ENCODE measurements at places on chromosomes 11 and 22.

GRCh38 chr22:23841736-23842445, 3.1 kb upstream of the DERL3 start:
- DNase-seq: no peak

DNA sequence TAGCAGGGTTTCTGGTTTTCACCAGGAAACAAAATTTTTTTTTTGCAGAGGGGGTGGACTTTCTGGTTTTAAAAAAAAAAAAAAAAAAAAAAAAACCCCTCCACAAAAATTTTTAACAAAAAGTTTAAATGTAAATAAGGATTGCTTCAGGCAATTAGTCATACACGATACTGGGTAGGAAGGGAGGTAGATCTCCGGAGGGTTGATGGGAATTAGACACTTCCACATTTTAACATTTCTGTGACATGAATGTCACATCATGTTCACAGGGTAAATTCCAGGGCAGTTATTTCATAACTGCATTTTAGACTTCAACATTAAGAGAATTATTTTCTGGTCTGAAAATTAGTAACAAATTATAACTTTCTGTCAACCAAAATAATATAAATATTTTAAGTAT, 15.9 kb downstream of the NUP98 start:
- no peak for DNase-seq

- no peak for DNase-seq
These were observed 120.5 kb downstream of the ZNF280B start for GRCh38 chr22:22388090-22388489.

GRCh38 chr22:37663521-37664140, 5.1 kb downstream of the PDXP start:
- DNase-seq: no peak

DNA sequence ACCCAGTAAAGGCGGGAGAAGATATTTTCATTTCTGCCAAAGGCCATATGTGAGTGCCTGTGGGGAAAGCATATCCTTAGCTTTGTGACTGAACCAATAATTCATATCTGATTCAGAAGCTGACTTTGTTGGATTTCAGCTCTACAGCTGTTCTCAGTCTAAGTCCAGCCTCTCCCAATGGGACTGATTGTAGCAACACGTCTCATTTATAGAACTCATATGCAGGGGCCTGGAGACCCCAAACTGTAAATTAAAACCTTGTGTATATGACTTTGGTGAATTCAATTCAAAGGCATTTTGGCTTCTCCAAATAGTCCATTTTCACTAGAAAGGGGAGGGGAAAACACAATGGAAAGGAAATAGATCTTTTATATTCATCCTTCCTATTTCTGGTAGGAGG, 250.4 kb upstream of the SORL1-AS1 start:
- DNase-seq: no peak

GRCh38 chr22:19213001-19213400, 34.5 kb upstream of the SLC25A1 start:
- DNase-seq: no peak

DNA sequence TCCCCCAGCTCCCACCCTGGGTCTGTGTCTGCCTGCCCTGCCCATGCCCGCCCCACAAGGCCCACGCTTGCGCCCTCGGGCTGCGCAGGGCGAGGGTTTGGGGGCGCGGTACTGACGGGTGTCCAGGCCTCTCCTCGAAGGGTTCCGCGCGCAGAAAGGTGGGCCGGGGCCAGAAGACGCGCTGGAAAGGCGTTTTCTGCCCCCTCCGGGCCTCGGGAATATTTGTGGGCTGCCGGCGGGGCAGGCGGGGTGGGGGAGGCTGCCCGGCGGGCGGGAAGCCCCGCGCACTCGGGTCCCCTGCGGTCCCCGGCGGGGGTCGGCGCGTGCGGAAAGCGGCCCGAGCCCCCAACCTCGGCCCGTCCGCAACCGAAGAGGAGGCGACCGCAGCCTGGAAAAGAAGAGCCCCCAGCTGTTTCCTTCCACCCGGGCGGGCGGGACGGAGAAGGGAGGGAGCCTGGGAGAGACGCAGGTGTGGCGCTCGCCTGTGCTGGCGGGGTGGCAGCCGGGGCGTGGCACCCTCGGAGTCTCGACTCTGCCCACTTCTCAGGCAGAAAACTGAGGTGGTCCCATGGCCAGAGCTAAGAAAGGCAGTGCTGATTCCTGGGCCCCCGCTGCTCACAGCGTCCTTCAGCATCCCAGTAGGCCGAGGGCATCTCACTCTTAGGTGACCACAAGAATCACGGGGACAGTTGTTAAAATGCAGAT, 59.0 kb downstream of the THAP12 start:
- no peak for DNase-seq

- no peak for DNase-seq
These were observed 56.1 kb upstream of the SLC22A12 start for GRCh38 chr11:64534950-64535349.

DNA sequence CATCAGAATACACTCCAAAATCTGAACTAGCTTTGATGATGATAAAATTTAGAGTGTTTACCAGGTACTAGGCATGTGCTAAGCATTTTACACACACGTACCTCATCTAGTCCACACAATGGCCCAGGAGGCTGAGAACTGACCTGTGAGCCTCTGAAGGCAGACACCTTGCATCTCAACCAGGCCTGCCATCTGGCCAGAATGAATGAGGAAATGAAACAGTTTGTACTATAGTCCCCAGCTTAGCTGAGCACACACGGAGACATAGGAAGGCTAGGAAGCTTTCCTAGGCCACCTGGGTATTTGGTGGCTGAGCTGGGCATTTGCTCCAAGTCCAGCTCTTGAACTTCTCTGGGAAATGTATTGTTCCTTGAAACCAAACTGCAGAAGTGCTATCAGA, 6.9 kb upstream of the SHANK3 start:
- no peak for DNase-seq

- no peak for DNase-seq
These were observed 64.0 kb upstream of the SNX19 start for GRCh38 chr11:130980071-130980862.

DNA sequence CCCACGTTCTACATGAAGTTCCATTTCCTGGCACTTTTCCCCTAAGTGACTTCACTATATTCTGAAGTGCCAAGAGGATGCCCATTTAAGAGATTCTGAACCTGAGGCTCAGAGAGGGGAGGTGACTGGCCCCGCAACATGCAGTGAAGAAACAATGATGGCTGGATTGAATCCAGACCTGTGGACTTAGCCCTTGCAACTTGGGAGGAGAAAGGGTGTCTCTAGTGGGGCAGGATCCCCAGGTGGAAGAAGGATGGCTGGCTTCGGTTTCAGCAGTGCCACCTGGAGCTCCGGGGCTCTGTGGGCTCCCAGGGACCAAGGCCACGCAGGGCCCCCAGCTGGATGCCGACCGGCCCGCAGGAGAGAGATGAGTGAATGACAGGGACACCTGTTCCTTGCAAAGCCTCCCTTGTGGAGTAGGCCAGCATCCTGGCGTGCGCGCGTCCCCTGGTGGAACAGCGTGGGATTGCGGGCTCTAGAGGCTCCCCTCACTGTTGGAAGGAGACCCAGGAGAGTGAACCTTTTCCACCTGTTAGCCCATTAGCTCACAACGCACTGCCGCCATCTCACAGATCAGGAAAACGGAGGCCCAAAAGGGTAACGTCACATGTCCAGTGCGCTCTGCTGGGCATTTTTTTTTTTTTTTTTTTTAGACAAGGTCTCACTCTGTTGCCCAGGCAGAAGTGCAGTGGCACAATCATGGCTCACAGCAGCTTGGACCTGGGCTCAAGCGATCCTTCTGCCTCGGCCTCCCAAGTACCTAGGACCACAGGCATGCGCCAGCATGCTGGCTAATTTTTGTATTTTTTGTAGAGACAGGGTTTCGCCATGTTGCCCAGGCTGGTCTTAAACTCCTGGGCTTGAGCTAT, 104.7 kb downstream of the KIAA1671 start:
- DNase-seq: no peak

- no peak for DNase-seq
These were observed 600 bp upstream of the ESAM start for GRCh38 chr11:124762624-124763155.

GRCh38 chr22:30777587-30777986, 82.9 kb downstream of the OSBP2 start:
- no peak for DNase-seq

- DNase-seq: no peak
These were observed 383.0 kb upstream of the NARS2 start for GRCh38 chr11:78957476-78958245.

- DNase-seq: no peak
These were observed 14.4 kb downstream of the POU2AF2 start for GRCh38 chr11:111259896-111260295.

DNA sequence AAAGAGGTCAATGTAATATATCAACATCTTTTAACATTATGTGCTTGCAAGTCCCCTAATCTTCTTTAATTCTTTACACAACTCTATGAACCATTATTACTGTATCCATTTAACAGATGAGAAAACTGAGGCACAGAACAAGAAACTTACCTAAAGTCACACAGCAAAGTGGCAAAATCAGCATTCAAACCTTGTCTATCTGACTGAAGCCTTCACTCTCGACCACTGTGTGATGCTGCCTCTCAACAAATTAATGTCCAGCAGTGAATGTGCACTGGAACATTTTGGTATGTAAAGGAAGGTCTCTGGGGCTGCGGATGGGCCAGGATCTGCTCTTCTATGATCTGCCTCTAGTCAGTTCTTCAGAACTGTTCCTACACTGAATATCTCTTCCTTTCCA, 42.1 kb downstream of the PRCP start:
- DNase-seq: no peak

DNA sequence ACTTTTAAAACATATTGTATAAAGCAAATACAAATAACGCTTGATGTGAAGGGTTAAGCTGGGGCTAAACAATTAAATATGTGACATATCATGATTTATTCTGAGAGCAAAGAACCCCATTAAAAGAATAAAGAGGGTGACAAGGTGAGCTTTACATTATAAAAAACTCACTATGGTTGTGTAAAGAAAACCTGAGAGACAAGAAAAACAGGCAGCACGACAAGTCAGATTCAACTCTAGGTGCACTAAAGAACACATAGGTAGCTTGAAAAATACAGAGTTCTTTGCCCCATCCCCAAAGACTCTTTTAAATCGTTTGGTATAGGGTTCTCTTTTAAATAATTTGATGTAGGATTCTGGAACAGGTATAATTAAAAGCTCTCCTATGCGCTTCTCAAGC, 63.5 kb downstream of the LUZP2 start:
- no peak for DNase-seq

DNA sequence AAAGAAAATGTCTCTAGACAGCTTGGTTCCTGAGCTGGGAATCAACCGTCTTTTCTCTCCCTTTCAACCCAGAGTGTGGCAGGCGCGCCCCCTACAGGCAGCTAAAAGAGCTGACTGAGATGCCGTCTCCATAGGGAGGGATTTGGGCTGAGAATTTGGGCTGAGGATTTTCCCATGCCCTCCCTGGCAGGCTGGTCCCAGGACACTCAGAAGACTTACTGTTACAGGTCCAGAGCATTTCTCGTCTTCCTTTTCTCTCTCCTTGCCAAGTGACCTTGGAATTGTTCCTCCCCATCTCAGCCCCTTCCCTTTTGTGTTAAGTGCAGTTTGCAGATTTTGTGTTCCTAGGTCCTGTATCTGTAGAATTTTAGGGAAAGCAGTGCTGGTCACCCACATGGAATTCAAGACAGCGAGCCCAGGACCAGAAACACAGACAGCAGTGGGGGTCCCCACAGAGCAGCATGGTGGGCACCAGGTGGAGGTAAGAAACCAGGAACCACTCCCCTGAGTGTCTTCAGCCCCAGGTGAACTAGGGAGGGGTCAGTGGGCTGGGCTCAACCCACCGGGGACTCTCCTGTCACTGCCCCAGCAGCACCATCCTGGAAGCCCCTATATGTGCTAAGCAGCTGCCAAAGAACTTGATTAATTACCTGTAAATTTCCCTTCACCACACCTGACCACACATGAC, 9.9 kb upstream of the IGLL5 start:
- DNase-seq: no peak

DNA sequence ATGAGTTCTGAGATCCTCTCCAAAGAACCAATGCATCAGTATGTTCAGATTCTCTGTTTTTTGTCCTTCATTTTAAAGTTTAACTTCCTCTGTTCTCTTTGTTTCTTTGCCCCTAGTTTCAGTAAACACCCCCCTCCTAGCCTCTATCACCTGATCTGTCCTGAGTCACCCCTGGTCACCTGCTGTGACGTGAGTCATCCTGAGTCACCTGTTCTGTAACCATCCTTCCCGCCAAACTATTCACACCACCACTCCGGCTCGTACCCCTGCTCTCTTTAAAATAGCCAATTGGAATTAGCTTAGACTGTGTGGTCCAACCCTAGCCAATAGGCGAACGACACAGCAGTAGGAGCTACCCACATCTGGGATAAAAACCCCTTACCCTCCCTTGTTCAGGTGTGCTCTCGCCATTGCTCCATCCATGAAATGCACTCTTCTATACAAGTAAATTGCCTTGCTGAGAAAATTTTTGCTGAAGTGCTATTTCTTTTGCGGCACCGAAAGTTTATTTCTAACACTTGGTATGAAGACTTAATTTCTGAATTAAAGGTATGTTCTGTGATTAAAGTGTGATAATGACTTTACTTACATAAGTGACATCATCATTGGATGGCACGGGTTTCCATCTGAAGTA, 318.4 kb downstream of the AASDHPPT start:
- no peak for DNase-seq

DNA sequence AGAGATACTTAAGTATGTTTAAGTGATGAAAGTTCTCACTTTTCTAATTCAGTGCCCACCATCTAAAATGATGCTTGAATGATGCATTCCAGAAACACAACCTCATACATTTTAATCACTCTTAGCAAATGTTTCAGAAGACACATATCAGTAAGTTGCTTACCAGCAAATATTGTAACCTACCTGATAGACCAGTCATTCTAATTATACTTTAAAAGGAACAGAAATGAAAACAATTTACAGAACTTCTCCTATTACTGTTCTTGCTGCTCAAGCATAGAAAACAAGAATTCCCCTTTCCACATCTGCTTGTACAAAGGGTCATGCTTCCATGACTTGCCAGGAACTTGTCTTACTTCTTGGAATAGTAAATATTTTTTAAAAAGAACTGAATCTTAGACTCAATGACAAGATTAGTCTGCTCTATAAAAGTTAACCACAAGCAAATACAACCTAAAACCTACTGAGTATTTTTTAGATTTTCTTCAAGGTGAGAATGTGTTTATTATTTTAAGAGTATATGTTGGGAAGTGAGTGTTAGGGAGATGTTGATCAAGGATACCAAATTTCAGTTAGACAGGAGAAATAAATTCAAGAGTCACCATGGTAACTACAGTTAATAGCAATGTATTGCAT, 82.0 kb upstream of the SC5D start:
- no peak for DNase-seq

GRCh38 chr11:74951226-74951625, 2.2 kb downstream of the SPCS2 start:
- DNase-seq: no peak

Data from putamen (tissue), 1 donor.